CD4-positive, alpha-beta T cell treated with Interleukin-2 at 100 ng/mL for 4 hours (primary cell): ENCODE measurements at places on chromosomes 5 and 9.
A peak's percentile ranks its signal among the peaks of the same experiment; 100 is the strongest.

DNA sequence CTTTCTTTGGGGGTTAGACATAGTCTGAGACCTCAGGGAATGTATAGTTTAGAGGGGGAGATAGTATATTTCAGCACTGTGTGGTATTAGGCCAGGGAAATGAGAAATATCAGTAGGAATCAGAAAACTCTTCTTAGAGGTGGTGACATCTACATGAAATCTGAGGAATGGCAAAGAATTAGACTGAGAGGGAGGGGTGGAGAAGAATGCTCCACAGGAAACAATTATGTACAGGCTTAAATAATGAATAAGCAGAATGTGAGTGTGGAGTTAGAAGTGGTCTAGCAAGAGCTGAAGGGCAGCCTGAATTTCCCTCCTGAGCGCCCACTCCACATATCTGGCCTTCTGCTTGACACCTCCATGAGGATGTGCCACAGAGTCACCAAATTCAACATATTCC, 3.6 kb upstream of the MACIR start:
- no peak for DNase-seq

- DNase-seq: no peak
Observed at GRCh38 chr9:76725885-76726284, 38.4 kb upstream of the PCA3 start.

- DNase-seq: no peak
Observed at GRCh38 chr5:7904170-7904569, 35.2 kb downstream of the MTRR start.

GRCh38 chr9:91746904-91747303, 203.1 kb downstream of the ROR2 start:
- no peak for DNase-seq

GRCh38 chr5:114312658-114313057, 49.2 kb upstream of the KCNN2 start:
- DNase-seq: no peak

DNA sequence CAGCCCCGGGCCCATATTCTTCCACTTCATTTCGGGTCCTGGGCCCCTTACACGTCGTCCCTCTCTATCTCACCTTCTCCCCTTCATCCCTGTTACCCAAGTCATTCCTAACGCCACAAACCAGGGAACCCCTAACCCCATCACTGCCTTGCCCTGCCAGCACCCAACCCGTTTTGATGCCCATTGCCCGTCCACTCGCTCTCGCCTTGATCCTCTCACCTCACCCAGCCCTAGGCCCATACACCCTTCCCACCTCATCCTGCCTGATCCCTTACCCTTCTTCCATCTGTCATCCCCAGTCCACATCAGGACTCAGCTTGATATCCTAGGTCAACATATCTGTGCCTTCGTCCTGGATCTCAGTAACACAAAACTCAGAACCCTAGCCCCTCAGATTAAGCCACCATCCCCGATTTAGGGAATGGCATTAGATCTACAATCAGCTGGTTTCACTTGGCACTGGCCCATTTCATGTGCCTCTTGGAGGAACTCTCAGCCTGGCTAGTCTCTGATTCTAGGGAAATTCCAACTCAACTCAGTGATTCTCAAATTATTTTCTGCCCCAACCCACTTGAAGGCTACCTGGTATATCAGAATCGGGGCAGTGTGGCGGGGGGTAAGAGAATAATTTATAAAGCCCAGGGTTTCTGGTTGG, 489 bp downstream of the CHMP5 start:
- DNase-seq: no peak

GRCh38 chr5:136432705-136433104, 67.4 kb upstream of the TRPC7 start:
- no peak for DNase-seq

- DNase-seq: no peak
Observed at GRCh38 chr5:179817470-179817840, 3.2 kb upstream of the SQSTM1 start.

GRCh38 chr9:134660407-134660806, 18.8 kb downstream of the COL5A1 start:
- no peak for DNase-seq

DNA sequence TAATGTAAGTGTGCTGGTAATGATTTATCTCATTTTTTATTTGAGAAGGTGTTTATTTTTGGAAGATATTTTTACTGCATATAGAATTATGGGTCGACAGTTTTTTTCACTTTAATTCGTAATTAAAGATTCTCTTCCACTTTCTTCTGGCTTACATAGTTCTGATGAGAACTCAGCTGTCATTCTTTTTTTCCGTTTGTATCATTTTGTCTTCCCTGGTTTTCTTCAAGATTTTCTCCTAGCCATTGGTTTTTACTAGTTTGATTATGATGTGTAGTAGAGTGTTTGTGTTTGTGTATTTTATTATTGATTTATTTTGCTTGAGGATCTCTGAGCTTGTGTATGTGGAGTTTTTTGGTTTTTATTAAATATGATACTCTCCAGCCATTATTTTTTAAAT, 21.7 kb downstream of the SLF1 start:
- no peak for DNase-seq

DNA sequence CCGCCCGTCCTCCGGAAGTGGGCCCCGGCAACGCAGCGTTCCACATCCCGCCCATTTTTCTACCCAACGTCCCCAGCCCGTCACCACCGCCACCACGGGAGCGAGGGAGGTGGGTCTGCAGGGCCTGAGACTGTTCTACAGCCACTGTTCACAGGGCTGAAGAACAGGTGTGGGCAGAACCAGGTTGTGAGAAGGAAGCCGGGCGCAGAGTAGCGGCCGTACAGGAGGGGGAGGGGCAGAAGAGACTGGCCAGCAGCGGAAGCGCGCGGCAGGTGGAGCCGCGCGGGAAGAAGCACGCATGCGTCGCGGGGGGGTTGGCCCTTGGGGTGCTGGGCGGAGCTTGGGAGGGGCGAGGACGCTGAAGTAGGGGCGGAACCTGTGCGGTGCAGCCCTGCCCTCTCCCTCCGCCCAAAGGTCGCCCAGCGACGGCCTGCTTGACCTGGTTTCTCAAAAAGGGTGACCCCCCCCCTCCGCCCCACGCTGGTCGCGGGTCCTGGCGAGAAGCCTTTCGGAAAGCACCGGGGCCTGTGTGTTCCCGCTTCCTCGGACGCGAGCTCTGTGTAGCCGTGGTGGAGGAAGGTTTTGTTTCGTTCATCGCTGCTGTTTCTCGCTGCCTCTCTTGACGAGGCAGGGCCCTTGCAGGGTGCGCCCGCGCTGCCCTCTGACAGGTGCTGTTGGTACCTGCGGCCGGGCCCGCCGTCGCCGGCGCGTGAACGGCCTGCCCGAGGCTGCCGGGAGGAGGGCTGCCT, 7.8 kb upstream of the MGAT1 start:
- peak; percentile 97 for DNase-seq

DNA sequence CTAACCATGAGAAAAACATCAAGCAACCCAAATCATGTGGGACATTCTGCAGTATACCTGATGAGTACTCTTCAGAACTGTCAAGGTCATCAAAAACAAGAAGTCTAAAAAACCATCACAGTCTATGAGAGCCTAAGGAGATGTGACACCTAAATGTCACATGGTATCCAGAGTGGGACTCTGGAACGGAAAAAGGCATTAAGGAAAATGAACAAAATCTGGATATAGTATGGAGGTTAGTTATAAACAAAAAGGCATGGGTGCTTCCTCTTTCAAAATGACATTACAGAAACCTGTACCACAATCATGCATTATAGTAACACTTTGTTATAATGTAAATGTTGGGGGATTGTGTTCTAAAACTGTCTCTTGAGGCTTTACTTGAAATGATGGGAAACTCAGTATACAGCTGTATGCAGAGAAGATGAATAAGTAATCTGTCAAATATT, 47.4 kb downstream of the PRKACG start:
- DNase-seq: no peak

DNA sequence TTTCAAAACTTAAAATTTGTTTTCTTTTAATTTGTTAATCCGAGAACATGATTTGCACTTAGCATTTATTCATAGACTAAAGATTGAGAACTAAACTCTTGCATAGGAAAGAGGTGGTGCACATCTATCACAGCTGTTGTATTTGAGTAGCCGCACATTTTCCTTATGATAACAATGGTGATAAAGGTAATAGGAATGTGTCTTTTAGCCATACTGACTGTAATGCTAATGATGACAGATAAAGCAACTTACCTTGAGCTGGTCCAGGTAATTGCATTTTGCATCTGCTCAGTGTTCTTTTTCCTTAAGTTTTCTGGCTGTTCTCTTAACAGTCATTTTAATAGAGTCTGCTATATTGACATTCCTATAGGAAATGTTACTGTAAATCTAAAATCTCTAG, 19.0 kb downstream of the PHAX start:
- DNase-seq: no peak

DNA sequence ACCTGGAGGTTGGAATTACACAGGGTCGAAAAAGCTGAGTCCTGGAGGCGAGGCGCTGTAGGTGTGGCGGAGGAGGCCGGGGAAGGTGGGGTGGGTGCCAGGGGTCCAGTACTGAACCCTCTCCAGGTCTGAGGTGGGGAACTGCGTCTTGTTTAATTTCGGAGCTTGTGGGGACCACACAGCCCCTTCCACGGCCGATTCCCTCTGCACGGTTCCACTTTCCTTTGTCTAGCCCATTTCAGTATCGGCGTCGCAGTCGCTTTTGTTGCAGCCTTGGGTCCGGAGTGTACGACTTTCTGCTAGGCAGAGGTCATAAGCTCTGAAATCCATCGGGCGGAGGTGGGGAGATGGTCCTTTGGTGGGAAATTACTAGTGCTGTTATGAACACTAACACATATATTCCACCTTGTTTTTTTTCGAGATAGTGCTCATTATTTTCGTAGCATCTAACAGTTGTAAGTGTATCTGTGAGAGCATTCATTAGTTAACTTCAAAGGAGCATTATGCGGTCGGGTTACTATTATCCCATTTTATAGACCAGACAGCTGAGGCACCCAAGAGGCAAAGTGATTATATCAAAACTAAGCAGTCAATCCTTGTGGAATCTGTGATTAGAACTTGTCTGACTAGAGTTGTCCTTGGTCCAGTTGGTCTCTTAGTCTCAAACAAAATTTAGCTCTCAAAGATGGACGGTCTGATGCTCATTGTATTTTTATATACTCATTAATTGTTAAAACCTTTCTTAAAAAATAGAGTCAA, 737 bp downstream of the RNF180 start:
- no peak for DNase-seq

DNA sequence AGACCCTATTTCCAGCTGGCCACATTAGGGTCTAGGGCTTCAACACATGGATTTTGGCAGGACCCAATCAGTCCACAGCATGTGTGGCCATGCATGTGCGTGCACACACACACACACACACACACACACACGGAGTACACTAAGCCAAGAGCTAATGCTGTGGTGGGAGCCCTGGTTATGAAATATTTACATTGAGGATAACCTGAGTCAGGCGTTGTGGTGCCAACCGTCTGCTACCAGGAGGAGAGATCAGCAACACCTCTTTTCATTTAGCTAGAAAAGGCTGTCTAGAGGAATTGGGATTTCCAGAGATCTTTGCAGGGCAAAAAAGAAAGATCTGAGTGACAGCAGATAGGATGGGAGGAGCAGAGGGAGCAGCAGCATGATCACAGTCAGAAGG, 141.5 kb downstream of the TRPM3 start:
- no peak for DNase-seq

DNA sequence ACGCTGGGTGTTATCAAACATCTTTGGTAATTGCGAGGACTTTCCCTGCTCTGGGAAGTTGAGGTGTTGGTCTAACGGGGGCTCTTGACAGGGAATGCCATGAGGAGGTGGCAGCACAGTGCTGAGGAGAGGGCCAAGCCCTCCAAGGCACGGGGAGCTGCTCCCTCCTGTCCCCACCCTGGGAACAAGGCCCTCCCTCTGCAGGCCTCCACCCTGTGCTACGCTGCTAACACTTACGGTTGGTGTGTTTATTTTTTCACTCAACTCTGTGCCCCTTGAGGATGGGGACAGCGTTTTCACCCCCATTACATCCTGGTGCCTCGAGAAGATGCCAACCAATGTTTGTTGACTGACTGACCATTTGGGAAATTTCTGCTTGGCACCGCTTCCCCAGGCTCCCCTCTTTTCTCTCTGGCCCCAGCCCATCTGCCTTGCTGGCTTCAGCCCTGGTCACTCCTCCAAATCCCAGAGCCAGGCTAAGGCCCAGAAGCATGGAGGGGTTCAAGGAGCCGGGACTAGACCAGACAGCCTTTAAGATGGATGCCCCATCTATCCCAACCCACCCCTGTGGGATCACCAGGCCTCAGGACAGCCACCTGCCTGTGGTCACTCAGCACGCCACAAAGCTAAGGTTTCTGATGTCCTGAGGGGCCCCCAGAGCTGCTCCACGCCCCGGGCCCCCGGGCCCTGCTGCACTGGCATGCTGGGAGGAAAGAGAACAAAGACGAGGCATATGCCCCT, 125.7 kb downstream of the BARX1 start:
- no peak for DNase-seq

DNA sequence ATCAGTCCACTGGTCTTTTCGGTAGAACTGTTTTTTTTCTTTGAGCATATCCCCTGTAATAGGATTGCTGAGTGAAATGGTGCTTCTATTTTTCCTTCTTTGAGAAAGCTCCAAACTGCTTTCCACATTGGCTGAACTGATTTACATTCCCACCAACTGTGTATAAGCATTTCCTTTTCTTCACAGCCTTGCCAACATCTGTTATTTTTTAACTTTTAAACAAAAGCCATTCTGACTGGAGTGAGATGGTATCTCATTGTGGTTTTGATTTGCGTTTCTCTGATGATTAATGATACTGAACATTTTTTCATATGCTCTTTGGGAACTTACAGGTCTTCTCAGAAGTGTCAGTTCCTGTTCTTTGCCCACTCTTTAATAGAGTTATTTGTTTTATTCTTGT, 764.7 kb downstream of the MTRR start:
- DNase-seq: no peak

- no peak for DNase-seq
Observed at GRCh38 chr9:22160221-22160620, 151.1 kb upstream of the CDKN2B start.

DNA sequence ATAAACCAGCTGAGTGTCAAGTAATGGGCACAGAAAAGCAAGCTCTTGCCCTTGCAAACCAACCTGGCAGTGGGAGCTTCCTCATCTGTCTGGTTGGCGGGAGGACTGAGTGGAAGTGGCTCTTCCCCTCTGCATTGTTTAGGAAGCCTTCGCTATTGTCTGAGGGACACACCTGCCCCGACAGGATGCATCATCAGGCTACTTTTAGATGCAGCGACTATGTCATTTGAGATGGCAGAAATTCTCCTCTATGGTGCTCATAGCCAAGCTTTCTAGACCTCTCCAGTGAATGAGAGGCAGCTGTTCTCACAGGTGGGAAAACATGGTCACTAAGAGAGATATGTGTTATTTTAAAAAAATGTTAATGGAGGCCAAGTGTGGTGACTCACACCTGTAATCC, 104.0 kb downstream of the DOCK8 start:
- no peak for DNase-seq

GRCh38 chr9:132538071-132538470, 44.3 kb upstream of the BARHL1 start:
- no peak for DNase-seq

DNA sequence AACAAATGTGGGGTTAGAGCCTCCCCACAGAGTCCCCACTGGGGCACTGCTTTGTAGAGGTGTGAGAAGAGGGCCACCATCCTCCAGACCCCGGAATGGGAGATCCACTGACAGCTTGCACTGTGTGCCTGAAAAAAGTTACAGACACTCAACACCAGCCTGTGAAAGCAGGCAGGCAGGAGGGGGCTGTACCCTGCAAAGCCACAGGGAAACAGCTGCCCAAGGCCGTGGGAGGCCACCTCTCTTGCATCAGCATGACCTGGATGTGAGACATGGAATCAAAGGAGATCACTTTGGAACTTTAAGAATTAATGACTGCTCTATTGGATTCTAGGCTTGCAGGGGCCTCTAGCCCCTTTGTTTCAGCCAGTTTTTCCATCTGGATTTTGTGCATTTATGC, 782.3 kb downstream of the BRINP1 start:
- DNase-seq: no peak
